ENCODE measurements at places on chromosomes 3 and 15. TPM values are rescaled to one million over a fixed set of nuclear protein-coding genes. Genes with fewer than 3 reads are reported as not detected.

Gene EXOSC7
- 49.6 TPM for total RNA-seq

Gene GRIP2
- 1.9 TPM for total RNA-seq

Gene FGF12
- total RNA-seq = 0.69 TPM

Gene SEMA5B
- total RNA-seq = 0.21 TPM

Gene VEPH1
- 0.13 TPM for total RNA-seq

Gene CIP2A
- 22.4 TPM for total RNA-seq

Gene TGM4
- 0.03 TPM for total RNA-seq

Gene CPB1
- total RNA-seq = not detected

Gene DHFR2
- total RNA-seq = 2.9 TPM

Gene SATB1
- 0.08 TPM for total RNA-seq

Gene GUCA1C
- total RNA-seq = not detected

Gene TRIM71
- not detected for total RNA-seq

Gene CFAP100
- total RNA-seq = not detected

Gene CYP8B1
- not detected for total RNA-seq

Gene FBXO40
- total RNA-seq = not detected

Gene ZNF660
- not detected for total RNA-seq

Gene SCN11A
- total RNA-seq = not detected

Gene LRRC31
- total RNA-seq = not detected

Gene MYZAP
- 1.2 TPM for total RNA-seq

Gene COL6A5
- total RNA-seq = not detected

Gene USP50
- total RNA-seq = not detected
